ENCODE measurements at places on chromosomes 13 and 19. TPM values are rescaled to one million over a fixed set of nuclear protein-coding genes. Genes with fewer than 3 reads are reported as not detected.

GRCh38 chr13:46617229-46617721 lies 64.3 kb downstream of the LRCH1 start:
- H3K27ac ChIP-seq, result no peak overlapping the region
- peaks cover 11% of the 10 kb centered on the region for H3K36me3 ChIP-seq
- H3K27me3 ChIP-seq, result no peaks in the 10 kb centered on the region
- DNase-seq, result no peak
- no peak overlapping the region for H3K4me3 ChIP-seq

Gene KLF1
- total RNA-seq, result 0.39 TPM

Gene TMEM86B
- 7.3 TPM for total RNA-seq

Gene ENOX1
- not detected for total RNA-seq

Gene C19orf33
- total RNA-seq, result not detected

DNA sequence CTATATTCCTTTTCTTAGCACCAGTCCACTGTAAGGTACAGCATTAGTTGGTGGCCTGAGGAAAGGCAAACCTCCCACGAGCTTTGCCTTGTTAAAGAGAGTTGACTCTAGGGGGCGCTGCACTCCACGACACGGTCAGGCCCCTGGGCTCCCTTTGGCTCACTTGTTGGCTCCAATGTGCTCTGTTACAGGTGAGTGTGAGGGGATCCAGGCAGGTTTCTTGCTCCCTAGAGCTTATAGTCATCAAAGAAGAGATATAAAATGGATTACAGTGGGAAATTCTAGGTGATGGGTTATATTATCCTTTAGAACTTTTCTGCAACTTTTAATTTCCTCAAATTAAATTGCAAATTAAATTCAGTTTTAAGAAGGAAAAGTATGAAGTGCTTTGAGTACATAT lies 3.7 kb downstream of the WDR87 start:
- H3K36me3 ChIP-seq, result no peaks in the 10 kb centered on the region
- peak; percentile 74 for DNase-seq
- peaks cover 5% of the 10 kb centered on the region for H3K4me1 ChIP-seq
- H3K4me3 ChIP-seq, result no peak overlapping the region
- no peaks in the 10 kb centered on the region for H3K27me3 ChIP-seq

- no peaks in the 10 kb centered on the region for H3K36me3 ChIP-seq
- no peak overlapping the region for H3K27ac ChIP-seq
- peaks cover 43% of the 10 kb centered on the region for H3K27me3 ChIP-seq
- DNase-seq, result no peak
- H3K4me3 ChIP-seq, result no peak overlapping the region
Observed at GRCh38 chr19:2719920-2720776, 1.0 kb downstream of the DIRAS1 start.

DNA sequence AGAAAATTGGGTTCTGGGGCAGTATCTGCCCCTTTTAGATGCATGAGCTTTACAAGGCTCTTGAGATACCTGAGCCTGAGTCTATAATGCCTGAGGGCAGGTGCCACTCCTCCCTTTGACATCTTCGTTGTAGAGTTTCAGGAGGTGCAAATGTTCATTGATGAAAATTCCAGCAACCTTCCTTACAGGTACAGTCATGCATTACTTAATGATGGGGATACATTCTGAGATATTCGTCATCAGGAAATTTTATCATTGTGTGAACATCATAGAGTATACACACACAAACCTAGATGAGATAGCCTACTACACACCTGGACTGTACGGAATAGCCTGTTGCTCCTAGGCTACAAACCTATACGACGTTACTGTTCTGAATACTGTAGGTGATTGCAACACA lies 310.0 kb downstream of the SHISA2 start:
- no peaks in the 10 kb centered on the region for H3K36me3 ChIP-seq
- no peak overlapping the region for H3K27ac ChIP-seq
- peaks cover 5% of the 10 kb centered on the region for H3K27me3 ChIP-seq
- DNase-seq, result no peak
- peaks cover 10% of the 10 kb centered on the region for H3K4me1 ChIP-seq

GRCh38 chr13:113143466-113144254 lies 14.8 kb upstream of the PROZ start:
- no peak for DNase-seq
- H3K36me3 ChIP-seq, result no peaks in the 10 kb centered on the region
- H3K27me3 ChIP-seq, result peaks cover 3% of the 10 kb centered on the region
- peaks cover 4% of the 10 kb centered on the region for H3K4me1 ChIP-seq

Gene ADGRL1
- 9.5 TPM for total RNA-seq

- H3K27ac ChIP-seq, result no peak overlapping the region
- no peak overlapping the region for H3K4me3 ChIP-seq
- H3K36me3 ChIP-seq, result peaks cover 67% of the 10 kb centered on the region
- H3K4me1 ChIP-seq, result peaks cover 86% of the 10 kb centered on the region
- no peaks in the 10 kb centered on the region for H3K27me3 ChIP-seq
Observed at GRCh38 chr13:99377641-99378040, 70.4 kb upstream of the GPR183 start.

GRCh38 chr19:16036941-16037340 lies 39.4 kb upstream of the TPM4 start:
- H3K4me3 ChIP-seq, result no peak overlapping the region
- no peaks in the 10 kb centered on the region for H3K36me3 ChIP-seq
- H3K27me3 ChIP-seq, result no peaks in the 10 kb centered on the region
- no peak for DNase-seq
- H3K4me1 ChIP-seq, result peaks cover 2% of the 10 kb centered on the region

Gene NLRP7
- total RNA-seq, result not detected

All from activated naive CD8-positive, alpha-beta T cell treated with anti-CD3 and anti-CD28 coated beads for 36 hours (primary cell).